ENCODE measurements at places on chromosomes 7 and 10.

DNA sequence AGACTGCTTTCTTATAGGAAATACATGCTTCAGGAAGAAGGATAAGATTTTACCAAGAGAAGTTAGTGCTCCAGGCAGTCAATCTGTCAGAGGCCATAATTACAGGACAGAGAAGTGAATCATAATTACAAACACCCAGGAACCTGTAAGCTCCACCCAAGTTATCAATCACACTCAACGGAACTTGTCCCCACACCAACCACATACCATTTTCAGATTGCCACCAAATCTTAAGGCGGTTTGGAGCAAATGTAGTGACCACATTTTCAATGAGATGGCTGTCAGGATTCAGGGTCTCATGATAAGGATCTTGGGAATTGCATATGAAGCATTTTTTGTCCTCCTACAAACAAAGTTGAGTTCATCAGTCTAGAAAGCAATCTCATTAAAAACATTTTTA is 4.8 kb downstream of the LAMB1 start:
- DNase-seq: no peak

- DNase-seq: no peak
Measured at GRCh38 chr10:34808801-34809745, 6.0 kb downstream of the PARD3 start.

DNA sequence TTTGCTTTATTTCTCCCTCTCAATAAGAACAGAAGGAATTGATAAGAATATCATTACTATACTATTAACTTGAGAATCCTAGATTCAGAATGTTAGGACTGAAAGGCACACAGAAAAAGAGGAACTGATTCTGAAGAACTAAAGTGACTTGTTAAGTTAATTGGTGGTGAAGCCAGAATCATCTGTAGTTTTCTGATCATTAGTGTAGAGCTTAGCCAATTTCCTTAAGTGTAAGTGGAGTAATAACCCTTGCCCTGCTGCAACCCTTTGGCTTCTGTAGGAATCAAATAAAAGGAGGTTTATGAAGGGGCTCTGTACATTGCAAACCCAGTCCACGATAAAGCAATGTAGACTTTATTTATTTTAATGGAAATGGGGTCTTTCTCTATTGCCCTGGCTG is 1186.0 kb downstream of the SORCS3 start:
- no peak for DNase-seq

- no peak for DNase-seq
Measured at GRCh38 chr10:44116474-44116873, 268.4 kb downstream of the CXCL12 start.

DNA sequence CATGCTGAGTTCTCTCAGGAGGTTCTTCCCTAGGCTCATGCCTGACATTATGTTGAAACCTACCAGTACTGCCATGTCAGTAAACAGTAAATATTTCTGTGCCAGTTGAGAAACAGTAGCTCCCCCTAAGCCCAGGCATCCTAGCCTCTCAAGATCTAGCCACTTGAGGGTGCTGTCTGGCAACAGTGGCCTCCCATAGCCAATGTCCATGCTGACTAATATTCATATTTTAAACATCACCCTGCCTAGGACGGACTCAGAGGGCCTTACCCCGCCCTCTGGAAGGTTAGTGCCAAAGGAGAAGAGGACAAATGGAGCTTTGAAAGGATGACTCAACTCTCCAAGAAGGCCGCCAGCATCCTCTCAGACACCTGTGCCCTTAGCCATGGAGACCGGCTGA is 7.7 kb downstream of the ACSM6 start:
- no peak for DNase-seq

- DNase-seq: no peak
Measured at GRCh38 chr7:231030-231857, 38.9 kb downstream of the FAM20C start.

- DNase-seq: no peak
Measured at GRCh38 chr7:86930554-86931307, 128.7 kb downstream of the ELAPOR2 start.

- DNase-seq: no peak
Measured at GRCh38 chr10:61456095-61456789, 3.1 kb upstream of the TMEM26 start.

GRCh38 chr7:46360811-46361210 is 439.7 kb upstream of the IGFBP3 start:
- DNase-seq: no peak

- DNase-seq: no peak
Measured at GRCh38 chr7:1893036-1893435, 223.0 kb downstream of the ELFN1 start.

DNA sequence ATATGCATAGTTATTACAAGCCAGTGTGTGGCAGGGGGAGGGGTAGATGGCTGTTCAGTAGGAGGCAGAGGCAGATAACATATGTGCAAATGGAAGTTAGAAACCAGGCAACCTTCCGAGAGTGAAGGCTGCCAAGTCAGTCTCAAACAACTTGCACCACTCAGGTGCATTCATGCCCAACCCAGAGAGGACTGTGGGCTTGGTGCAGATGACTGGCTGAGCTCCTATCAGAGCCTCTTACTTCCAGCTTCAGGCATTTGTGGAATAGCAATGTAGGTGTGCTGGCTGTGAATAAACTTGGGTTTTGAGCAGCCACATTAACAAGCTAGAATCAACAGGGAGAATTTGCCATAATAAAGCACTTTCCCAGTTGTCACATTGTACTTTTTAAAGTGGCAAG is 789.8 kb downstream of the PHTF2 start:
- DNase-seq: no peak

DNA sequence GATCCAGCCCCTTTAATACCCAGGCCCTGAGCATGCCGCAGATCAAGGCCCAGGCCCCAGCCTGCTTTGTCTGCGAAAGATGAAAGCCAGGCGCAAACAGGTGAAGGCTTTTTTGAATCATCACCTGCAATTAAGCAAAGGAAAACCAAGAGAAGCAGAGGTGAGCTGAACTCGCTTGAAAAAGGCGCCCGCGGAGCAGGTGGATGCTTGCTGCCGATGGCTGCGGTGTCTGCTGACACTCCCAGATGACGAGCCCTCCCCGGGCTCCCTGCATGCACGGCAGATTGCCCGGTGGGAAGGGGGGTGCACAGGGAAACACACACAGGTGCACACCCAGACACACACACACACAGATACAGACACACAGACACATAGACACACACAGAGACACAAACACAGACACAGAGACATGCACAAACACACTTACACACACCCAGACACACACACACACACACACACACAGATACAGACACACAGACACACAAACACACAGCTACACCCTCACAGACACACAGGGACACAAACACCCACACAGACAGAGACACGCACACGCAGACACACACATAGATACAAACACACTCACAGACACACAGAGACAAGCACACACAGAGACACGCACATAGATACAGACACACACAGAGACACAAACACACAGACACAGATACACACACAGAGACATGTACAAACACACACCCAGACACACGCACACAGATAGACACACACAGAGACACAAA is 142.6 kb upstream of the RNF32 start:
- no peak for DNase-seq

DNA sequence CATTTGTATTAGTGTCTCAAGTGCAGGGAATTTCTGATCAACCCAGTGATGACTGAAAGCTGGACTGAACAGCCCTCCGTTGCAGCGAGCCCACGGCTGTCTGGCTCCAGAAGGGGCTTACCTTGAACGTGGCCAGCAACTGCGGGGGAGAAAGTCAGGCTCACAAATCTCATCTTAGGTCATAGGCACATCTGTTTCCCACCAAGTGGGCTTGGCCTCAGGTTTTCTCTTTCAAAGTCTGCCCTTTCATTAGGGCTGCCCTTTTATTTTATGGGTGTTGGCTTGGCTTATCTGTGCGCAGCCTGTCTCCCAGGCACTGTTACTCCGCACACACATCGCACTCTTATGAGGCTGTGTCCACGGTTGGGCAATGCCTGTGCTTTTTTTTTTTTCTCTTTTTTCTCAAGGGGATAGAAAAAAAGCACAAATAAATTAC is 178.0 kb downstream of the JCAD start:
- no peak for DNase-seq

DNA sequence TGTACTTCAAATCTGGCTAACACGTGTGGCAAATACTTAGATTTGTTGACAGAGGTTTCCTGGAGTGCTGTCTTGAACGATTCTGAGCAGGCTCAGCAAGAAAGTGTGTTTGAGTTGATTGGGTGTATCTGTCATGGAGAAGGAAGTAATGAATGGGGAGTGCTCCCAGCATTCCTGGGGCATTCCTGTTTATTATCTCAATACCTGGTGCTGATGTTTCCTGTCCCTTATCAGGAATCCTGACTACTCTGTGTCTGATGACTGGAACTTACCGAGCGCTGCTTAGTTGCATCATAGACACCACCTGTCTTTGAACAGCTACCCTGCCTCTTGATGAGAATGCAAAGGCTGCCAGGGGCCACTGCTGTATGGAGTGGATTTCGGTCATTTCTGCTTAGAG is 41.0 kb upstream of the TMEM248 start:
- no peak for DNase-seq

GRCh38 chr10:32938554-32939061 is 19.4 kb downstream of the ITGB1 start:
- DNase-seq: no peak

DNA sequence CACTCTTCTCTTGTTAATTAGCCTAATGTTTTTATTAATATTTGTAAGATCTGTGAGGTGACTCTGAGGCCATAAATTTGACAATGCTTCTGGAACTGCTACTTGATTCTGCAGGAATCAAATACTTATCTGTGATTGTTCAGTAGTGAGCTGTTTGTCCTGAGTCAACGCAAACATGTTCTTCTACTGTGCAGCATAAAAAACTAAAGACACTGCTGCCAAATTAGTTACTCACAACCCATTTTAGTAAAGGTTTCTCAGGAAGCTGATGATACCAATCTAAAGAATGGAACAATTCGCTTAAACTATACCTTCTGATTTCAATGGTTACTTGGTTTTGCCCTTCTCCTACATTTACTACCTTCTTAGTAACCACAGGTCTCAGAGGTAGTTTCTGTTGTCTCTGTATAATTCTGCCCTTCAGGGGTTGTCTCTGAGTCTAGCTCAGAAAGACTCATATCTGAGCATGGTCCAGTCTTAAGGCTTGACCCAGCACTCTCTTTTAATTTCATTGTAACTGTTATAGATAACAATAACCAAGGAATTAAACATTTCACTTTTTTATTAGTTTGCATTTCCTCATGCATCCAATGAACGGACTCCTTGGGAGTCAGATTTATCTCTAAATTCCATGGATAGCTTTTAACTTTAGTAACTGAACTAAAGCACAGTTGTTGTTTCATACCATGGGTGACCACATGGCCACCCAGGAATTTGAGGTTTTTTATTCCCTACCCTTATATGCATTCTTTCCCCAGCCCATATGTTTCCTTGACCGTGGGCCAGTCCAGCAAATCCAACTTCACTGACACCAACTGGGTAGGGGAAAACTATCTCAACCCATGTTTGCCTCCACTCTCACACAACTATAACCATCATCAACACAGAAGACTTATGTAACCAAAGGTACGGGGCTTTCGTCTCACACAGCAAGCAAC is 309.5 kb upstream of the TEX47 start:
- no peak for DNase-seq

DNA sequence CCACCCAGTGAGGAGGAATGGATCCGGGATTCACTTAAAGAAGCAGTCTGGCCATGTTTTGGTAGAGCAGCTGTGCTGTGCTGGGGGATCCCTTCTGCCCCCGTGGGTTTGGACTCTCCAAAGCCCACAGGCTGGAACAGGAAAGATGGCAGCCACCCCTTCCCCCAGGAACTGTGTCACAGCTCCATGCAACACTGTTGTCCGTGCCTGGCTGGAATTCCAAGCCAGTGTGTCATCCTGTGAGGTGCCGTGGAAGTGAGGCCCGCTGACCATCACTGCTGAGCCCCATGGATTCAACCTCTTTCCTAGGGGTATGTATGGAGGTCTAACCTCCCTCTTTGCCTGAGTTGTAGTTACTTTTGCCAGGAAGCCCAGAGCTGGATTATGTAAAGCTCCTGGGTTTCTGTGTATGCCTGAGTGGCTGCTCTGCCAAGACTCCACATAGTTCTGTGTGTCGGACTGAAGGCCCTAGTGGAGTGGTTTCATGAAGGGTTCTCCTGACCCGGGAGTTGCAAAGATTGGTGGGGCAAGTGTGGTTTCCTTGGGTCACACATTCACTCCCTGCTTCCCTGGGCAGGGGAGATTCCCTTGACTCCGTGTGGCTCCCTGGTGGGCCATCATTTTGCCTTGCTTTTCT is 35.1 kb upstream of the PCGF5 start:
- DNase-seq: no peak

GRCh38 chr10:116030576-116030975 is 242.4 kb downstream of the GFRA1 start:
- no peak for DNase-seq

DNA sequence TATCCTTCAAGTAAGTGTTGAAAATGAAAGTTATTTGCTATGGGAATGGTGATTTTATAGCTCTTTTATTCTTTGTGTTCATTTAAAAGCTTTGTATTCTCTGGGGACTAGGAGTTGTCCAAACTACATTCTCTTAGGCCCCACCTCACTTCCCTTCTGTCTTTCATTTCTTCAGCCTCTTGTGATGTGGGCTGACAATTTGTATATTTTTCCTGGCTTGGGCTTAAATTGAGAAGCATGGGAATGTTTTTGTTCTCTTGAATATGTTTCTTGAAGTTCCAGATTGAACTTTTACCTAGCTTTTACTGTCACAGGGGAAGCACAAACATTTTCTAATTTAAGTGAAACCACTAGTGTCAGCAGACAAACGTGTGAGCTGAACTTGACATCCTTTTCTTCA is 27.9 kb downstream of the BBS9 start:
- no peak for DNase-seq

GRCh38 chr10:124153023-124153826 is 59.8 kb upstream of the CHST15 start:
- no peak for DNase-seq

DNA sequence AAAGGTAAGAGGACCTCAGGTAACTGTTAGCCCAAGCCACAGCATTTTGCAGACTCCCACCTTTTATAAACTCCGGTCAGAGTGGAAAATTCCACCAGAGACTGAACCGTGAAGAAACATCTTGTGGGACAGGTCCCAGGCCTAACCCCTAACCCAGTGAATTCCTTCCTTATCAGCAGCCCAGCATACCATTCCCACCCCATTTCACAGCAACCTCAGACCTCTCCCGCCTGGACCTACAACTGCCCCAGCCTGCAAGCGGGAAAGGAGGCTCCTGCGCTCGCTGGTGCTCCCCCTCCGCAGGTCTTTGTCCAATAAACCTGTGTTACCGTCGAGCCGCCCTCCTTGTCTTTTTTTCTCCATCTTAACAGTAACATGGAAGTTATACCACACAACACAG is 736.6 kb downstream of the MAGI2 start:
- no peak for DNase-seq

- DNase-seq: no peak
Measured at GRCh38 chr7:82264783-82265305, 178.7 kb downstream of the CACNA2D1 start.

Data from iPS DF 6.9 (cell line).